ENCODE measurements at places on chromosomes 3 and 15.

DNA sequence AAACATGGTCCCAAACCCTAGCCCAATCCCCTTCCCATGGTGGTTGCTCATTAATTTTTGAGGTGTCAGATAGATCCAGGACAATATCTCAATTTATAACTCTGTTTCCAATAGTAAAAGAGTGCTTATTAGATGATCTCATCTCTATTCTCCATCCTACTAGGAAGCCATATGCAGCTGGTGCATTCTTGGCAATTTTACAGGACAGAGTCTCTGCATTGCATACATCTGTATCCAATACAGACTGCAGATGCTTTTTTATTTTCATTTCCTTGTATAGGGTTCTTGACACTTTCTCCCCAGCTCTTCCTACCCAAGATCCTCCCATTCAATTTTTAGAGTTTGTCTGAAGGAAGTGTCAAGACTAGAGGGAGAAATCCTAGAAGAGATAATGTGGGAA, 194.8 kb upstream of the DPH6 start:
- no peak for DNase-seq

DNA sequence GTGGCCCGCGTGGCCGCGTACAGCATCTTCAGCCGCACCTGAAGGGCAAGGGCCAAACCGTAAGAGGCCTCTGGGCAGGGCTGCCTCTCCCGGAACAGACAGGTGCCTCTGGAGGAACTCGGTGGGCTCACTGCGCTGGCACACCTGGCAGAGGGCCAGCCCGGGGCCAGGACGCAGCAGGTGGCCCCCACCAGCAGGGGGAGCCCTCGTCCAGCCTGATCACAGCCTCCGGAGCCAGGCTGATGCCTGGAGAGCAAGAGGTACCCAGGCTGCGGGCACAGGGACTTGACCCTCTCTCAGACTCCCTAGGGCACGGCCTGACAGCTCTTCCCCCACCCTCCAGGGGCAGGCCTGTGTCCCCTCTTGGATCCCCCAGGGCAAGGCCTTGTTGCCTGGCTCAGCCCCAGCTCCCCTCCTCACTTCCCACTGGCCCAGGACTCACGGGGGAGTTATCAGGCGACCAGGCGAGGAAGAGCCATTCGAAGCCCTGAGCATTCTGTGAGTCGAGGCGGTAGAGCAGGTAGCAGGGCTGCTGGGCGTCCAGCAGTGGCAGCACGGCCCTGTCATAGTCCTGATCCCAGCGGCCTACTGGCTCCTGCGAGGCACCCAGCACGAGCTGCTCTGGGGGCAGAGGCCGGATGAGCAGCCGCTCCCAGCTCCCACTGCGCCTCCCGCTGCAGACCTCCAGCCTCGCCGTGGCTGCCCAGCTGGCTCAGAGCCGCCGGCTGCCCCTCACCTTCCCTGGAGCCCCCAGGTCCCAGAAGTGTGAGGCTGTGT, 6.2 kb upstream of the TLR9 start:
- peak; percentile 76 for DNase-seq

- DNase-seq = no peak
These were observed 101.3 kb upstream of the GALNT15 start for GRCh38 chr3:16073203-16073602.

GRCh38 chr3:161187046-161187445, 34.1 kb upstream of the NMD3 start:
- no peak for DNase-seq

GRCh38 chr15:65827065-65827464, 35.0 kb upstream of the DENND4A start:
- no peak for DNase-seq

DNA sequence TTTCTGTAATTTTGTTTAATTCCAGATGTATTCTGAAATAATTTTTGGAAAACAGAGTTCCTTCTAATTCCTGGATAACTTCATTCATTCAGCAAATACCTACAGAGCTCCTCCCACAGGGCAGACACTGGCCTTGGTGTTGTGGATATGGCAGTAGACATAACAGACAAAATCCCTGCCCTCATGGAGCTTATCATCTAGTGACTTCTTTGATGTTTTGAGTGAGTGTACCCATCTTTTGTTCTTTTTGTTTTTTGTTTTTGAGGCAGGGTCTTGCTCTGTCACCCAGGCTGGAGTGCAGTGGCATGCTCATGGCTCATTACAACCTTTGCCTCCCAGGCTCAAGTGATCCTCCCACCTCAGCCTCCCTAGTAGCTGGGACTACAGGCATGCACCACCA, 21.1 kb downstream of the DET1 start:
- no peak for DNase-seq

GRCh38 chr3:43913036-43913948, 222.6 kb downstream of the ABHD5 start:
- DNase-seq = no peak

DNA sequence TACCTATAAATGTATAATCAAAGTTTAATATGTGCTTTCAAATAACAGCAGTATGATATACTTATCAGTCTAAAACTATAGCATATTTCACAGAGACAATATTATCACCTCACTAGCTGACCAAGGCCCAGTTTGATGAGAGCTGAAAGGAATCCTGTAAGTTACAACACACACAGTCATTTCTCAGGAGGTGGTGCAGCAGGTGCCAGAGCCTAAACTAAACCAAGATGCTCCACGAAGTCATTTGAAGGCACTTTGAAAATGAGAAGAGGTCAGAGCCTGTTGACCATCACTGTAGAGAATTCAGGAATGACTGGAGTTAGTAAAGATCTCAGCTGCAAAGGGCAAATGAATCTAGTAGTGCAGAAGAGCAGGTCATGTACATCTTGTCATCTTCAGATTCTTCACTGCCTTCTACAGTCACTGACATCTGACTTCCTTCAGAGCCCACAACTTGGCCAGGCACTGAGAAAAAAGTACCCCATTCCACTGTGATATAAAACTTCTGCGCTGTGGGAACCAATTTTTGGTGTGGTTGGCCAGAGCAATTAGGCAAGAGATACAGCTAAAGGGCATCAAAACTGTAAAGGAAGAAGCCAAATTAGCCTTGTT, 7.9 kb downstream of the GBE1 start:
- no peak for DNase-seq

DNA sequence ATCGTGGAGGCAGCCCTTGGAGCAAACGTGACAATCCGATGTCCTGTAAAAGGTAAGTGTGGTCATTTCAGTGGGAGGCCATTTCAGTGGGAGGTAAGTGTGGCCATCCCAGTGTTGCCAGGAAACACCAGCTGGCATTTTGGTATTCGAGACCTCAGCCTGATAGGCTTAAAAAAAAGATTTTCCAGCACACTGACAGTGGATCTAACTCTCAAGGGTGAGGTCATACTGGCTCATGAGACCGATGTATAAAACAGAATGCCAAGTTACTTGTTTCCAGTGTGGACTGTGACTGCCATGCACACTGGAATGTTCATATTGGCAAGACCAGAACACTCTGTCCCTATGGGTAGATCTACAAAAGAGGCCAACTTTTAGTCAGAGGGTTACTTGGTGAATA, 244.4 kb upstream of the GOLGA6L4 start:
- no peak for DNase-seq

DNA sequence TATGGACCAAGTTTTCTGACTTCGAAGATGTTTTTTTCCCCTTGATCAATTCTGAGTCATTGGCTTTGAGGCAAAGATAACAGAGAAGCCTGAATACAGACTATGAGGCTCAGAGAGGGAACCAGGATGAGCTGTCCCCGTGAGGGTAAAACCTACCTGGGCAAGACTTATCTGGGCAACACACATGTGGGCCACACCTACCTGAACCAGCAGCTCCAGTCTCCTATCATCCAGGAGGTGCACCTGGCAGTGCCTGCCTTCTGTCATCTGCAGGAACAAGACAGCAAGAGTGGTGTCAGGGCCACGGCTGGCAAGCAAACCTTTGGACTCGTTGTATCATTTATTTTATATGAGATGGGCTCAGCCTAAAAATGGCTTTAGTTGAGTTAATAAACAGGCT, 72.6 kb downstream of the FRMD4B start:
- DNase-seq = no peak

DNA sequence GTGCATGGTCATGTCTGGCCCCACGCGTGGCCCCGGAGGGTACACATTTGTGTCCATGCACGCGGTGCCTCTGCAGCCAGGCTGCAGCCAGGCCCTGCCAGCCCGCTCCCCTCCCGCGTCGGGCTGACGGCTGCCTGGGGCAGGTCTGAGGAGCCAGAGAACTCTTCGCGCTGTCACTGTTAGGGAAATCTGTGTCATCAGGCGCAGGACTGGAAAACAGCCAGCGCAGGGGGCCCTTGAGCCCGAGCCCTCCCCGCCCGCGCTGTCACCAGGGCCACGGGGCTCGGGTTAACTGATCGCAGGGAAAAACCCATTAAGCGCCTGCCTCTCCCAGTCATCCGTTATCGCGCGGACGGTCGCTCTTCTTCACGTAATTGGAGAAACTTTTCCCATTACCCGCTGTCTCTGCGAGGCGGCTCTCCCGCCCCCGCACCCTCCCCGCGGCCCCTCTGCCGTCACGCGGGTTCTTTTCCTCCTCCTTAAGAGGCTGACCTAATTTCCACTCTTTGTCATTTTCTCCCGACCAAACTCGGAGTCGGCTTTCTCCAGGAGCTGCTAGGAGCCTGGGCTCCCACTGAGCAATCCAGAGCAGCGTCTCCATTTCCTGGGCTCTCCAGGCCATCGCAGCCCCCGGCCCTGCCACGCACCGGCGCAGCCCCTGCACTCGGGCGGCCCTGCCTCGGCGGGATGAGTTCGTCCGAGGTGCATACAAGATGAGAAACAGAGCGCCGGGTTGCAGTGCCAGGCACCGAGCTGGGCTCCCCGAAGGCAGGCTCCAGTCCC, 57.5 kb upstream of the PRR23E start:
- DNase-seq = peak; percentile 55

- DNase-seq = peak; percentile 29
These were observed 42.5 kb downstream of the CMTM6 start for GRCh38 chr3:32460031-32460749.

DNA sequence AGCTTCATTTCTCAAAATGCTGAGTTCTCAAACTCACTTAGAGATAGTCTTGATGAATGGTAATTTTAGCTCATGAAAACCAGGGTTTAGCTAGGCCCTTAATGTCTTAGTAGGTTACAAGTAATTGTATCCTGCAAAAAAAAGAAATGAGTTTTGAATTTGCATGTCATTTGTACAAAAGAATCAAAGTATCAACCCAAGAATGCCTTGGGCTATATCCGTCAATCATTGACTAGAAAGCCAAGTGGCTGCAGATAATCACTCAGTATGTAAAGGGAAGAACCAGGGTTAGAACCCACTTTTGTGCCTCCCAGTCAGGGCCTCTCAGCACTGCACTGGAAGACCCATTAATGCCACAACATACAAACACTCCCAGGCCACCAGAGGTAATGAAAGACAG, 427.6 kb upstream of the MDFIC2 start:
- DNase-seq = no peak

GRCh38 chr15:98850961-98851572, 156.5 kb downstream of the PGPEP1L start:
- peak; percentile 69 for DNase-seq

DNA sequence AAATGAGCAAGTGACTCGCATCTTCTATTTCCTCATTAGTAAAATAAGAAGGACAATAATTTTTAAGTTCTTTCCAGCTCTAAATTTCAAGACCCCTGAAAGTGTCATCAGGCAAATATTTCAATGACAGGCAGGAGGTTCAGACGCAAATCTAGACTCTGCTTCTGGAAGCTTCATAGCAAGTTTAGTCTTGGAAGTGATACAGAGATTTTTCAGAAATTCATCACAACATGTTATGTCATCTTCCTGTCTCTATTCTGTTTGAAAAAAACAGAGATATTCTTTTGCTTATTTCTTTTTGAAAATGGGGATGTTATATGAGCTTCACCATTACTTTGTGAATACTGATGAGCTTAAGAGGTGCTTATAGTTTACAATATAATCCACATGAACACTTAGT, 74.0 kb downstream of the C3orf85 start:
- DNase-seq = no peak

GRCh38 chr3:99915906-99916432, 98.3 kb downstream of the CMSS1 start:
- no peak for DNase-seq

- no peak for DNase-seq
These were observed 59.5 kb upstream of the TSEN2 start for GRCh38 chr3:12424635-12425319.

- peak; percentile 53 for DNase-seq
These were observed 788 bp upstream of the DLG1 start for GRCh38 chr3:197298945-197299854.

DNA sequence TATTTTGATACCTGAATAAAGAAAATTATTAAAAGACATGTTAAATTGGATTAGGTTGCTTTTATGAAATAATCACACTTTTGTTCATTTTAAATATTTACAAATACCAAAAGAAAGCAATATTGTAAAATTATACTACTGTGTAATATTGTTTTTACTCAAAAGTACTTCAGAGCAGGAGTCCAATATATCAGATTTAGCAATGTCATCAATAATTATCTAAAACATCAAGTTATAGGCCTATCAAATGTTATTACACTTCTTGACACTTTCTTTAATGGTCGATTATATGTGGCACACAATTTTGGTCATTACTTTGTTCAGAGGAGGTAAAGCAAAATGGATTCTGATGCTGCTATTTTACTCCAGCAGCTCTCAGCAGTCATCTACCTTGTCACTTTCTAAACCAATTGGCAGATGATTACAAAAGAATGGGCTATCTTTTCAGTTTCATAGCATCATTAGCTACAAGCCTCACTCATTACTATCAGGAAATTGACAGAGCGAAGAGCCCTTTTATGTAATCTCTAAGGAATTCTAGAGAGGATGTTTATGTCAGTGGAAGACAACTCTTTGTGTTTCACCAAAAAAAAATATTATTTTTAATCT, 318.6 kb downstream of the PLOD2 start:
- no peak for DNase-seq

- DNase-seq = no peak
These were observed 47.8 kb downstream of the THBS1 start for GRCh38 chr15:39628546-39629257.

DNA sequence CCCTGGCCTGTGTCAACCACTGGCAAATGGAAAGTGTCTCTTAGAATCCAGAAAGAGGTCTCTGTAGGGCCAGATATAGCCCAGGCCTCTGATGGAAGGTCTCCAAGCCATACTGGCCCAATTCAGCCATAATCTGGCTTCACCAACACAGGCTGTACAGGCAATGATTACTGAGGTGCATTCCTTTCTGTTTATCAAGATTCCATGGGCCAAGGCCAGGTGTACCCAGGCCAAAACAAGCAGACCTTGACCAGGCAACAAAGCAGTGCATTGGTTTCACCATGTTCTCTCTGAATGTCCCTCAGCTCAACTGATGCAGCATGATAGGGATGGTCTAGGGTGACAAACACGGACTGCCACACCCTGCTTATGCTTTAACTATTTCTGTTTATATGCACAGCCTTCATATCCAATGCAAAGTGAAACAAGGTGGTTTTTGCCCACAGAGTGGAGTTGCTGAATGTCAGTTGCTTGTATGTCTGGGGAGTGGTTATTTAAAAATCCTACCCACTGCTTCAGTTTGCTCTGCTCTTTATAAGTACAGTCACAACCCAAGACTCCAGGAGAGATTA, 25.2 kb downstream of the CCNL1 start:
- DNase-seq = no peak

GRCh38 chr3:195751560-195751959, 30.8 kb downstream of the MUC20 start:
- DNase-seq = no peak

All from nephron progenitor cell (in vitro differentiated cells).